ENCODE measurements at places on chromosomes 11 and 22.

GRCh38 chr22:50270666-50271394 is 650 bp upstream of the MAPK11 start:
- DNase-seq, result no peak

GRCh38 chr22:36540867-36541642 is 12.1 kb upstream of the EIF3D start:
- DNase-seq, result no peak

- DNase-seq, result no peak
Measured at GRCh38 chr11:4025248-4025966, 69.2 kb upstream of the RRM1 start.

GRCh38 chr11:133955945-133956421 is 785 bp downstream of the IGSF9B start:
- no peak for DNase-seq

DNA sequence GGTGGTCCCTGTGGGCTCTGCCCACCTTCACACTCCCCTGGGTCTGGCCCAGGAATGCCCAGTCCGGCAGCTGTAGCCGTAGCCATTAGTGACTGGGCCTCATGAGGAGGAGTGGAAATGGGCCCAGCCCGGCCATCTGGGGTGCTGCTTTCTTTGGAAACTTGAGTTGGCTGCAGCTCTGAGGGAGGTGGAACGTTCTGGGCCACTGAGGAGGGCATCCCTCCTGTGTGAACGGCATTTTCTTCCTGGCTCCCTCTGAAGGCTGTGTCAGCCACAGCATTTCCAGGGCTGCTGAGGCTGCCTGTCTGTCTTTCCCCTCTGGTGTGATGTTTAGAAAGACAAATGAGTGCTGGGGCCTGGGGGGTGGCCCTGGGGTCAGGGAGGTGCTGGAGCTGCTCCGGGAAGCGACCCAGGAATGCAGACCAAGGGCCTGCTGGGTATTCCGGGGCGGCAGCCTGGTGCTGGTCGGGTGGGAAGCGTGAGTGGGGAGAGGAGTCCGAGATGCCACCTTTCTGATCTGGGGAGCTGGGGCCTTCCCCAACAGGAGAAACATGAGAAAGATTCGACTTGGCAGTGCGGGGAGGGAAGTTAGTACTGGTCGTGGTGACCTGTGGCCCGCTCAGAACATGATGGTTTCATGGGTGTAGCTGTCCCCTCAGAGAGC is 27.1 kb downstream of the PTDSS2 start:
- DNase-seq, result no peak

- peak; percentile 37 for DNase-seq
Measured at GRCh38 chr11:77501758-77502157, 27.9 kb upstream of the PAK1 start.

- DNase-seq, result no peak
Measured at GRCh38 chr22:33328789-33329296, 270.7 kb upstream of the SYN3 start.

DNA sequence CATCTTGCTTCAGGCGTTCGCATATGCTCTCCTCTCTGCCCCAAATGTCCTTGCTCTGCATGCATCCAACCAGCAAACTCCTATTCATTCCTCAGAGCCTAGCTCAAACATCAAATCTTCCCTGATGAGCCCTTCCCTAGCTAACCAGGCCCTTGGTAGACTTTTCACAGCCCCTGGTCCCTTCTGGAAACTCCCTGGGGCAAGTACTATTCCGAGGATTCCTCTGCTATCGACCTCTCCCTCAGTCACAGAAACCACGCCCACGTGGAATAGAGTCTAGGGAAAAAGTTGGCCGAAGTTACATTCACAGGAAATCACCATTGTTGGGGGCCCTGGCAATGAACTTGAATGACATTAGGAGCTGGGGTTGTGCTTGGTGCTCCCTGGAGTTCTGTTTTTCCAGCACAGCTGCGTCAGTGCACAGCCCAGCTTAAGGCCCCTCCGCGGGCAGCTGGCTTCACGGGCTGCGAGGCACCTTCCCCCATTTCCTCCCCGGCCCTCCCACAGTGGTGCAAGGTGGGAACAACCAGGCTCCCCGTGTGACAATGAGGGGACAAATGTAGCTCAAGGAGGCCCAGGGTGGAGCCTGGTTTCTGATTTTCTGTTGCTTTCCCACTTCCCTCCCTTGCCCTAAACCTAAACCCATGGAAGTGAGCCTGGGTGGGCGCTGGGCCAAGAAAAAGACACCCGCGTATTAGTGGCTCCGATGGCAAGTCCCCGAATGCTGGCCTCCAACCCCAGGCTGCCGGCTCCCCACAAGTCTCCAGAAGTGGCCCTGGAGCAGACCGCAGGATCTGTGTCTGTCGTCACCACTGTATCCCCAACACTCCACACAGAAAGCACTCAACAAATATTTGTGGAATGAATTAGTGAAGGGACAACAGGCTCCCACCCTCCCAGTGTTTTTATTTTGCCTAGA is 4.3 kb upstream of the ATP5MGL start:
- DNase-seq, result no peak

DNA sequence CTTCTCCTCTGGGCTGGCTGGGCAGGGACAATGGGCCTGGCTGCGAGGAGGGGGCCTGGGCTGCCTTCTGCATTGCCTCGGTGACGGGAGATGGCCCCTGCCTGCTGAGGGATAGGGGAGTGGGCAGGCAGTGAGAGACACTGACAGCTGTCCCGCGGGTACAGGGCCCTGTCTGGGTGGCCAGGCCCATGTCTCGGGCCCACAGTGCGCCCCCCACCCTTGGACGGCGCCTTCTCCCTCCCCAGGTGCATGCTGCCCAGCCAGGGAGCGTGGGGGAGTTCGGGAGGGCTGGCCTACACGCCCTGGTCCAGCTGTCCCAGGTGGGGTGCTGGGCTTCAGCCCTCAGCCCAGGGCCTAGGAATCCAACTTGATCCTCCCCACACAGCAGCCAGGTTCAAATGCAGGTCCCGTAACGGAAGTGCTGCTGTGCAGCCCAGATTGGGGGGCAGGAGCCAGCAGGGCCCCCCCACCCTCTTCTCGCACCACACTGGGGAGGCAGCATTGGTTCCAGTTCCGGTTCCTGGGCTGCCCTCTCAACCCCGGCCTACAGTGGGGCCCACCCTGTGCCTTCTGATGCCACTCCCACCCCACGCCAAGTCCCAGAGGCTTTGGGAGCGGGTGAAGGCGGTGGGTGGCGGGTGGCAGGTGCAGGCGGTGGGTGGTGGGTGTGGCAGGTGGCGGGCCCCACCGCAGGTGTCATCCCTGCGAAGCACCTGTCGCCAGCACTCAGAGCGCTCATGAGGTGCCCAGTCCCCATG is 7.3 kb upstream of the TSSC4 start:
- no peak for DNase-seq
